Femur (tissue), 1 donor: ENCODE measurements at places on chromosomes 12 and 14.

DNA sequence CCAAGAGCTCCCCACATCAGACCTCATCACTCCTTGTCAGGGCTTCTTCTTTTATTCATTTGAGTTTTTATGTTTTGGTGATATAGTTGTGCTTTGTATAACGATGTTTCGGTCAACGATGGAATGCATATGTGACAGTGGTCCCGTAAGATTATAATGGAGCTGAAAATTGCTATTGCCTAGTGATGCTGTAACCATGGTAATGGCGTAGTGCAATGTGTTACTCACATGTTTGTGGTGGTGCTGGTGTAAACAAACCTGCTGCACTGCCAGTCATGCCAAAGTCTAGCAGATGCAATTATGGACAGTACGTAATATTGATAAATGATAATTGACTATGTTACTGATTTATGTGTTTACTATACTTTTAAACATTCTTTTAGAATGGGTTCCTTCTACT, 16.3 kb downstream of the CYP46A1 start:
- DNase-seq, result no peak

DNA sequence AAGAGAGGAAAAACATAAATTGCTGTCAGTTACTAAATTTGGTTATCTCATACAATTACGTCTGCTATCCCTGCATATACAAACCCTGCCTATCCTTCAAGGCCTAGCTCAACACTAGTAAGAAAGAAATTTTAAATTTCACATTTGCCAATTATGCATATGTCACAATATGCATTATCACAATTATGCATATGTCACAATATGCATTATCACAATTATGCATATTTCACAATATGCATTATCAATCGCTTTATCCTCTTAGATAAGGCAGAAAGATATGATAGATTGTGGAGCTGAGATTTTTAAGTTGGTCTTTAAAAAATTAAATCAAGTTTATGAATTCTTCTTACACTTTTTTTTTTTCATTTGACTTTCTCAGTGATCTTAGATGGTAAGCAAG, 195.0 kb upstream of the ABCD2 start:
- no peak for DNase-seq

DNA sequence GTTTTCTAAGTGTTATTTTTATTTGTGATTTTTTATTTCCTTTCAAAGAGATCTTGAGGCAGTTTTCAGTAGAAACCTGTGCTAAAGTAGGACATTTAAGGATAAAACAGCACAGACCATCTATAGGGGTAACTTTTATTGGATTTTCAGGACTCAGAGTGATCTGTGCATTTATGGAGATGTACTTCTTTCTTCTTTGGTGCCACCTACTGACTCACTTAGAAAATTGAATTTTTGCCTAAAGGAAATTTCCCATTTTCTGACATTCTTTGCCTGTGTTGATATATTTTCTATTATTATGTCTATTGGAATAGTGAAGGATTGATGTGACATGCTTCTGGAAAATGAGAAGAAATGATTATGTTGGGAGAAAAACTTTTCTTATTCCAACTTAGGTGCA, 113.0 kb downstream of the UNC79 start:
- DNase-seq, result no peak

- DNase-seq, result peak; percentile 42
These were observed 72.4 kb upstream of the USP44 start for GRCh38 chr12:95623554-95624170.

GRCh38 chr14:94685166-94685581, 73.0 kb downstream of the SERPINA3 start:
- no peak for DNase-seq

DNA sequence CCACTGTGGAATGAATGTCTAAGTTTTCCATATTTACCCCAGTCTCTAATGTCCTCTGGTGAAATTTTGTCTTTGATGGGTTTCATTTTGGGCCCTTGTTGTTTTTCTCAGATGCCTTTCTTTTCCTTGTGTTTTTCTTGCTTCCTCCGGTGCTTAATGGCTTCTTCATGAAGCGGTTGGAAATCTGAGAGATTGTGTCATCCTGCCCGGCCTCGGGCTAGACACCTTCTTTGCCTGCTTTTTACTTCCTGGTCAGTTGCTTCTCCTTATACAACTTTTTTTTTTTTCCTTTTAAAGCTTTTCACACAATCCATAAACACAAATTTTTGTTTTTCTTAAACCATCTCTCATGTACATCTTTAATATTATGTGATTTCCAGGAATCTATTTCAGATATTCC, 7.1 kb downstream of the ETV6 start:
- DNase-seq, result no peak

DNA sequence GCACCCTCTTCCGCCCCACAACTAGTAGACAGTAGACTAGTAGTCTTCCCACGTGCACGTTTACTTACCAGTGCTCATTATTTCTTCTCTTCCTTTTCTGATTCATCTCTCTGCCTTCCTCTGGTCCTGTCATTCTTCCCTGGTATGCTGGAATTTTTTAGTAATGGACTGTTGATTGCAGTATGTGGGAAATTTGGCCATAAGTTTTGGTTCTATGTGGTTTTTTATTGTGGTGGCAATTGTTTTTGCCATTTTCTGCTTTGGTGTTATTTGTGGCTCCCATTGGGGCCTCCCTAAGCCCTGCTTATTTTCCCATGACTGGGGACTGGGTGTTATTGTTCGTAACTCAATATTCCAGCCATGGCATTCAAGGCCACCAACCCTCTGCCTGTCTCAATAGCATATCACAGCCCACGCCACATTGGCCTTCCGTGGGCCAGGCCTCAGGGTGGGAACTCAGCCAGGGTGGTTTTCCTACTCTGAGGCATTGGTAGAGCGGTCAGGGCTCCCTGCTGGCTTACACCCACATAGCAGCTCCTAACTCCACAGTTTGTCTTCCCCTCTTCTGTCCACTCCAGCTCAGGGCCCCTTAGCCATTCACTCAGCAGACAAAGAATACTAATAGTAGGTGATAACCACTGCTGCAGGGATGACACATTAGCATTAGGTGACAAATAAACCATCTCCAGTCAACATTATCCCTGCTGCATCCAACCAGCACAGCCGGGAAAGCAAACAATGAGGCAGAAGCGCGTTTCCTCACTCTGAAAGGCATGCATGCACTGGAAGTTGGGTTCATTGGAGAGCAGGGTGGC, 321.5 kb downstream of the CACNA1C start:
- no peak for DNase-seq

GRCh38 chr12:8951744-8952143, 2.3 kb upstream of the M6PR start:
- DNase-seq, result no peak

GRCh38 chr12:46553266-46553665, 180.7 kb upstream of the SLC38A2 start:
- no peak for DNase-seq
